Activated CD4-positive, alpha-beta T cell treated with anti-CD3 and anti-CD28 coated beads, Interleukin-2, amount 50 U/mL, for 4 hours (primary cell): ENCODE measurements at places on chromosomes 6 and 20.

GRCh38 chr6:24274441-24275083, 83.3 kb downstream of the DCDC2 start:
- no peak for DNase-seq

DNA sequence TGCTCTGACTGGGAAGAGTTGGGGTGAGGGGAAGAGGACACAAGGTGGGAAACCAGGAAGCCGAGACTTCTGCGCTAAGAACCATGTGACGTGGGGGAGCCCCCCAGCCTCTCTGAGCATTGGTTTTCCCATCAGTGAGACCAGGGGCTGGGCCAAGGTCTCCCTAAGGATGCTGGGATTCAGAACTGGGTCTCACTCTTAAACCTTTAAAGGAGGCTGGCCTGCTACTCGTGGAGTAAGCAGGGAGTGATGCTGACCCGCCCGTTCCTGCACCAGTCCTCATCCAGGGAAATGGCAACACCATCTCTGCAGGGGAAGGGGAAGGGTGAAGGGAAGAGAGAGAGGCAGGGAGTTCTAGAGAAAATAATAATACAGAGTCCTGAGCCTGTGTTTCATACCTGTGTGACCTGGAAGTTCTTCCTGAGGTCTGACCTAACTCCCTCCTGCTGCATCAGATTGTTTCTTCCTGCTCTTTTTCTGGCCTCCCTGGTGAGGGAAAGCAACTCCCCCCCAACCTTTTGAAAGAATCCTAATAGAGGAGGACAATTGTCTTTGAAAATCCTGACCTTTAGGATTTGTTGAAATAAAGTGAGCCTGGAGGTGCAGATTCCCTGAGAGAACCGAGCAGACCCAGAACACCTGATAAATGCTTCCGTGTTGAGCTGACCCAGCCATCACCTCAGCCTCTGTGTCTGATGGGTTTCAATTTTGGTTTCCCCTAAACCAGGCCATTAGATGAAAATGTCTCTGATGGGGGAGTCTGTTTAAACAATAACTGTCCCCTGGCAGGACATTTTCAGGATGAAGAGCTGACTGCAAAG, 3.0 kb upstream of the GRM4 start:
- DNase-seq, result no peak

GRCh38 chr6:148747471-148748165, 788 bp downstream of the UST start:
- no peak for DNase-seq

GRCh38 chr6:33008944-33009861, at the start of gene HLA-DOA:
Gene HLA-DOA, minus strand, starts transcription at chr6:33009591.
- peak; percentile 15 for DNase-seq

DNA sequence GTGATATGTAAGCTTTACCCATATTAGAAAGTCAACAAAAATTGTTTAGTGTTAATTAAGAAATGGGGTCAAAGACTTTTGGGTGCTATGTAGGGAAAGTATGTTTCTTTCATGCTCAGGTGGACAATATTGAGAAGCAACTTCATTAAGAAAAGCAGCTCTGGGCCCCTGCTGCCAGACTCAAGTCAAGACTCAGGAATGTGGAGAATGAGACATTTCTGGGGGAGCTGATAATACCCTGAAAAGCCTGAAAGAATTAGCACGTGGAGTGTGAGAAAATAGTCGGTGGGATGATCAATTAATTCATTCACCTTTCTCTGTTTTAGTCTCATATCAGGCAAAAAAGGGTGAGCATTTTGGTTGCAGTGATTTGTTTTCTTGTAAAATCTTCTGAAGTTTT, 175.1 kb upstream of the IMPG1 start:
- DNase-seq, result no peak
